CD4-positive, alpha-beta T cell treated with Interleukin-4 for 1 hour (primary cell): ENCODE measurements at places on chromosomes 1 and 21.

DNA sequence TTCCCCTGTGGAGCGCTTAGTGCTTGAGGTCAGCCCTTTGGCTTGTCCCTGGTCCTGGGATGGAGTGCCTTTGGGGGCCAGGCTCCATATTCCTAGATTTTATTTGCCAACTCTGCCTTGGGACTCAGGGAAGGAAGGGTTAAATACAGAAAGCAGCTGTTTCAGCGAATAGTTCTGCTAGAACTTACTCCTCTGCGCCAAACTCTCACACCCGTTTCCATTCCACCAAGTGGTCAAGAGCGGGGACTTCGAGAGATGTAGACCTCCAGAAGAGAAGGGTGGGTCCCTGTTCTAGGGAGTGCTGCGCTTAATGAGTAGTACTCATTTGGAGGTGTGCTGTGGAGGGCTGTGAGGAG is 704 bp upstream of the TOMM40L start:
- no peak for DNase-seq

DNA sequence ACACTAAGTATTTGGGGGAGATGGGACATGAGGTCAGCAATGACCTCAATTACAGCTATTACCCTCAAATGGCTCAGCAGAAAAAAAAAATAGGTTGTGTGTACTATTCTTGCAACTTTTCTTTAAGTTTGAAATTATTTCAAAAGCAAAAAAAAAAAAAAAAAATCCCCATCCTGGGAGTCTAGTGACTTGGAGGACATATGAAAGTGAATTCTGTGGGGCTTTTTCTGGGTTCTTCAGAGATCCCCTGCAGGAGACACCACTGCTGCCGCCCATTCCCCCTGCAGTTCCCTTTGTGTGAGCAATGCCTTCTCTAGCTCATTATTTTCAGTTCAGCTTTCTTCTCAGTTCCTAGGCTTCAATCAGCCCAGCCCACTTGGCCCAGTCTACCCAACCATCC is 16.7 kb downstream of the HSD11B1 start:
- DNase-seq, result no peak

GRCh38 chr1:8822373-8823294 is 5.2 kb upstream of the RERE start:
- no peak for DNase-seq

DNA sequence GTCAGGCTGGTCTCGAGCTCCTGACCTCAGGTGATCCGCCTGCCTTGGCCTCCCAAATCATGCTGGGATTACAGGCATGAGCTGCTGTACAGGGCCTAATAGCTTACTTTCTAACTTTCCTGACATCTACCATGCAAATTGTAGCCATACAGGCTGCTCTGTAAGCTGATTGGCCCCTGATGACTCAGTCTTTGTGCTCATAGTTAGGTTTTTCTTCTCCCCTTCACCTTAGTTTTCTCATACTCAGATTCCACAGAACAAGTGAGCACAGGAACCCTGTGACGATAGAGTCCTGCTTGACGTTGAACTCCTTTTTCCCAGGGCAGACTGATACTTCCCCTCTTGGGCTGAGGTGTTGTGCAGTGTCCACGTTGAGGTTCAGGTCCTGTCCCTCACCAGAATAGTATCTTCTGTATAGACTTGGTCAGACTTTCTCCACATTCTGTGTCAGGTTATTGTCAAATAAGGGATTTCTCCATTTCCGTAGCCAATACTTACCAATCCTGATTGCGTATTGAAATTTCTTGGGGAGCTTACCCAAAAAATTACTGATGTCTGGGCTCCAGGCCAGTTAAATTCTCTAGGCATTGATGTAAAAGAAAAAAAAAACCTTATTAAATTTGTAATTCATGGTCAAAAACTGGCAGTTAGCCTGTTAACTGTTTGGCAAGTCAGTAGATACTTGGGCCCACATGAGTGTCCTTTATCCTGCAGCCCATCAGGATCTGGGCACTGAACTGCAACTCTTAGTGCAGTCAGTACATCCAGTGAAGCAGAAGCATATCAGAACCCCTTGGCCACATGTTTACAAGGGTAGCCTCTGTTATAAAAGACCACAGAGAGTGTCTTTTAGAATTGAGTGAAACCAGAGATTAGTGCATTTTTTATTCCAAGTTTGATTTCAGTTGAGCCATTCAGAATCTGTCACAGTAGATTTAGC is 118.2 kb downstream of the DYRK1A start:
- no peak for DNase-seq

- peak; percentile 32 for DNase-seq
These were observed at the start of gene PTGER3 for GRCh38 chr1:71047635-71048607. TSS of gene PTGER3 (minus strand) at chr1:71047816. CDS start at chr1:71047577, 239 bp downstream.

GRCh38 chr1:204080163-204080903 is 7.4 kb downstream of the SOX13 start:
- no peak for DNase-seq

- DNase-seq, result no peak
These were observed 12.4 kb upstream of the SCAF4 start for GRCh38 chr21:31744182-31744800.

GRCh38 chr1:185929776-185930175 is 195.6 kb downstream of the HMCN1 start:
- no peak for DNase-seq

- no peak for DNase-seq
These were observed 338.5 kb downstream of the KCTD3 start for GRCh38 chr1:215905493-215906115.

- DNase-seq, result no peak
These were observed 12.1 kb upstream of the COA6 start for GRCh38 chr1:234361102-234361603.

GRCh38 chr1:2605509-2606395 is 19.2 kb downstream of the PRXL2B start:
- no peak for DNase-seq

DNA sequence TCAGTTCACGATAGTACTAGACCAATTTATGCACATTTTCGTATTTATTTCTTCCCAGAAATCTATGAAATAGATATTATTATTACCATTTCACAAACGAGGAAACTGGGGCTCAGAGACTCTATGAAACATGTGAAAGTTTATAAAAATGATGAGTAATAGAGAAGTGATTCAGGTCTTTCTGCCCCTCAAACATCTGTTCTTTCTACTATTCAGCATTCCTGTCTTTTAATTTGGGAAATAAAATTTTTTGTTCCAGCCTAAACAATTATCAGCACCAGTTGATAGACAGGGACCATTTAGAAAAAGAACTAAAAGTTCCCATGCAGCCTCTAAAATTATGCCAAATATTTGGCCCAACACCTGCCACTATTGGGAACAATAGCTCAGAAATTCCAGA is 585.1 kb downstream of the PTPRC start:
- no peak for DNase-seq

DNA sequence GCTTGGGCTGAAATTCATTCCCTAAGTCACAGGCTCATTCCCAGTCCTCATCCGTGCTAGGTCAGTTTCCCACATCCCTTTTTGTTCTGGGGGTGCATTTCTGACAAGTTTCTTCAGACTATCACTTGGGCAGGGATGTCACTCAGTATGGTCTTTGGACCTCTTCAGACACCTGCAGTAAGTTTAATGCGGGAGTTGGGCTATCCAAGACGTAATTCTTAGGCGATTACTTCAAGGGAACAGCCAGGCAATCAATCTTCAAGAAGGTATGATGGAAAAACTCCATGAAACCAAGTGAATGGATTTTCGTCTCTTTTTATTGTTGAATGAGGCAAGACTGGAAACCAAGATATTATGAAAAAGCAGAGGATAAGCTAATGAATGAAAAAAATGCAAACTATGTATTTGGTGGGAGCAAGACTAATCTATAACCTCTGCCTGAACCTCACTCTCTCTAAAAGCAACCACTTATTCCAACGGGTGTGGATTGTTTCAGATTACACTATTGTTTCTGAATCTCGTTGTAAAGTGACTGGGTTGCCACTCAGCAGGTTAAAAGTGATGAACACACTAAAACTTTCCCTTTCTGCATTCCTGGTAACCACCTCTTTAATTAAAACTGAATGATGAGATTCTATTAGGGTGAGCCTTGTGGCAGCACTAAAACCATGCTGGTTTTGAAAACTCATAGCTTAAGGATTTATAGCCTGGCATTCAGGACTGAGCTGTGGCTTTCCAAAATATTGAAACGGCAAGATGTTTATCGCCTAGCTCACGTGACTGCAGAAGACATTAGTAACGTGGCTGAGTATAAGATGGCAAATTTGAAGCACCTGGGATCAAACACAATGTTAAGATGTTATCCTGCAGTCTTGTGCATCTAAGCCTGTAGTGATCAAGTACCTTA is 1.1 kb downstream of the RASAL2 start:
- no peak for DNase-seq

GRCh38 chr1:195466639-195467038 is 1141.6 kb downstream of the KCNT2 start:
- DNase-seq, result no peak

- no peak for DNase-seq
These were observed 143.5 kb downstream of the SLC30A10 start for GRCh38 chr1:219784660-219785381.

DNA sequence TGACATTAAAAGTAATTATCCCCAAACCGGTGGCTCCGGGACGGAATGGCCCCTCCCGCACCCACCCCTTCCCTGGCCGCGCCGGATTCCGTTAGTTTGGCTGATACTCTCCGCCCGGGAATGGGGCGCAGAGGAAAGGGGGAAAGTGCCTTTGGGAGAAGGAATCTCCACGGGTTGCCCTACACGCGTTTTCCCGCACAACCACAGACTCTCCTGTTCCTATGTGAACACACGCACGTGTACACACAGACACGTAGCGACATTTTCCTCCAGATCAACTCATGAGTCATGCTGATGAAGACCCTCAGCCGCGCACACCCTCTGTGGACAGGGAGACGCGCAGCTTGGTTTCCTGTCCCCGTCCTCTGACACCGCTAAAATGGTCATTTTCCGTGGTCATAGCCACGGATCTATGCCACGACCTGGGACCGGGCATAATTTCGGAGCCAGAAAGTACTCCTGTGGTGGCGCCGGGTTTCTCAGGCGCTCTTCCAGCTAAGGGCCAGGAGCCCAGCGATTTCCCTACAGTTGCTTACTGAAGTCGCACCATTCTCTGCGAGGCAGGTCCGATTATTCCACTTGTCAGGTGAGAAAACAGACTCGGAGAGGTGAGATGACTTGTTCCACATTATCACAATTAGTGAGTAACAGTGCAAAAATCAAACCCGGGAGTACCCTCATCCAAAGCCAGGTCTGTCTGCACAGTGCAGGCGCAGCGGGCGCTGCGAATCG is 4.0 kb upstream of the DMRTA2 start:
- DNase-seq, result no peak

DNA sequence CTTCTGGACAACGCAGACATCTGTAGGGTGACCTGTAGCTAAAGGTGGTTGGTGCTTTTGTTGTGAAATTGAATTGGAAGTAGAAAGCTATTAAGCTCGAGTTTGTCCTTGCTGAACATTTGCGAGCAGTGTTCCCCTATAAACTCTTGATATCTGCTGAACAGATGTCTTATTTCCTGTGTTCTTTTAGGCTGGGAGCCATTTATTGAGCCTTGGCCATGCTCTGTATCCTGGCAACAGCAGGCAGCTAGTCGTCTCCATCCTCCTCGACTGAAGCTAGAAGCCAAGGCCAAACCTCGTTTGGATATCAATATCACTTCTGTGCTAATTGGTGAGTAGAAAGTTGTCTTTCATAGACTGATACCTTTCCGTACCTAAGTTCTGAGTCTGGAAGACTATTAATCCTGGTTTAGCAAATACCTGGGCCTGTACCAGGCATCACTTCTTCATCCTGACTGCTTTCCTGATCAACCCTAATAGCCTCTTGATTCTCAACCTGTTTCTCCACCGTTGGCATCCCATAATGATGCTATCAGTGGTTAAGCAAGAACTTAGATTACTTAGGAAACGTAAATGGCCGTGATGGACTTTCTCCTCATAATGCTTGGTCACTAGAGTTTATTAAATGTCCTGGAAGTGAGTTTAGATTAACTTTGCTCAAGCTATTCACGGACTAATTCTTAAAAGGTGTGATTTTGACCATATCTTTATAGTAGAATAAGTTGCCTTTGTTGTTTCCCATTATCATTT is 103.4 kb downstream of the VPS13D start:
- DNase-seq, result no peak

DNA sequence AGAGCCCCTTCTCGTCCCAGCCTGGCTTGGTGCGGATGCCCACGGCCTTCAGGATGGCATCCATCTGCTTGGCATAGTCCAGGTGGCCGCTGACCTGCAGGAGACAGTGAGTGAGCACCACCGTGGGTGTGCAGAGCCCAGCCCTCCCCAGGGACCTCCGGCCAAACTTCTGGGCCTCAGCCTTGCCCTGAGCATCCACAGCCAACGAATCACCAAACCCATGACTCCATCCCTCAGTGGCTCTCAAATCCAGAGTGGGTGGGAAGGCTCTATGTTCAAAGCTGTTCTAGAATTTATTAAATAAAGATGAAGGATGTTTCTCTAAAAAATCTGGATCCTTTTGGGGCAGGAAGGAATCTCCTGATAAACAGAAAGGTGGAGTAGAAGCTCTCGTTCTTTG is 18.7 kb downstream of the HTR6 start:
- DNase-seq, result no peak

DNA sequence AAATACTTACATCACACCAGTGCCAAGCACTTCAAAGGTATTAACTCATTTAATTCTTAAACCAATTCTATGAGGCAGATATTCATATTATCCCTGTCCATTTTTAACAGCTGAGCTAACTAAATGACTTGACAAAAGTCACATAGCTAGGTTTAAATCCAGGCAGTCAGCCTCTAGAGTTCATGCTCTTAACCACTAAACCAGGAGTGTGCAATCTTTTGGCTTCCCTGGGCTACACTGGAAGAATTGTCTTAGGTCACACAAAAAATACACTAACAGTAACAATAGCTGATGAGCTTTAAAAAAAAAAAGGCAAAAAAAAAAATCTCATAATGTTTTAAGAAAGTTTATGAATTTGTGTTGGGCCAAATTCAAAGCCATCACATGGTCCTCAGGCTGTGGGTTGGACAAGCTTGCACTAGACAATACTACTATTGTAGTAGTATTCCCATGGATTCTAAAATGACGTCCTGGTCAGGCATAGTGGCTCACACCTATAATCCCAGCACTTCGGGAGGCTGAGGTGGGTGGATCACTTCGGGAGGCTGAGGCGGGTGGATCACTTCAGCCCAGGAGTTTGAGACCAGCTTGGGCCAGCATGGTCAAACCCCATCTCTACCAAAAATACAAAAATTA is 10.0 kb downstream of the UBR4 start:
- DNase-seq, result no peak

DNA sequence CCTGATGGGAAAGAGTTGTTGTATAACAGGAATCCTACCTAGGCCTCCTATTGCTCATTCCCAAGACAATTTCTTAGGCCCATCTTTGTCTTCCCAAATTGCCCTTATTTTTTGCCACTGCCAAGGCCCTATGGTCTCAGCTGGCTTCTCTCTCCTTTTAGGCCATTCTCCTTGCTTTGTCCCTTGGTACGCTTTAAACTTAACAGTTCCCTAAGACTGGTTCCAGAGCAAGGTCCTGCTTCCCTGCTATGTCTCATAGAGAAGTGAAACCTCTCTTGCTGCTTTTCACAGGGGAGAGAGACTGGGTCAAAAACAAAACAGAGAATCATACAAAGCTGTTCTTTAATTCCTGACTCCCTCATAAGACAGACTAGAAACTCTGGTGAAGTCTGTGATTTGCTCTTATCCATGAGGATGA is 77.1 kb downstream of the XCL2 start:
- no peak for DNase-seq
